ENCODE measurements at places on chromosomes 11 and 22.

GRCh38 chr22:19548964-19549363 is 24.8 kb upstream of the CLDN5 start:
- DNase-seq = no peak

- DNase-seq = no peak
Observed at GRCh38 chr11:93537049-93537448, 6.1 kb downstream of the SMCO4 start.

GRCh38 chr11:128727320-128727719 is 33.4 kb downstream of the FLI1 start:
- no peak for DNase-seq

DNA sequence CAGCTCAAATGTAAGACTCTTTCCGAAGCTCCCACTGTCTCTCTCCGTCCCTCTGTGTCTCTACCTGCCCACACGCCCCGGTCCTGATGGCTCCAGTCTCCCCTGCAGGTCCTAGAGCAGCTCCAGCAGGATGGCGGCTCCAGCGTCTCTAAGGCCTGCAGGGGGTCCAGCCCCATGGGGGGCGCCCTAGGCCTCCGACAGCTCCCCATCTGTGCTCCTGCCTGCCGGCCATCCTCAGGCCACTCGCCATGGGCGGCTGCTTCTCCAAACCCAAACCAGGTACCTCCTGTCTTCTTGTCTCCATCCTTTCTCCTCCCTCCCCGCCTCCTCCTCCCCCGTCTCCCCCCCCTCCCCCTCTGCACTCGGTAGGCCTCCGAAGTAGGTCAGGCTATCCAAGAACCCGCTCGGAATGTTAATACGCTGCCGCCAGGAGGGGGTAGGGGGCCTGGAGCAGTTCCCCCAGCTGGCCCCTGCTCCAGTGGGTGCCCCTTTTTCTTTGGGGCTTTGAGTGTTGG is 699 bp downstream of the AIFM3 start:
- DNase-seq = no peak

Measured in A172 (cell line).